ENCODE measurements at places on chromosomes 3 and 15.

GRCh38 chr3:134483195-134483900, 2.4 kb downstream of the ANAPC13 start:
- DNase-seq: no peak

DNA sequence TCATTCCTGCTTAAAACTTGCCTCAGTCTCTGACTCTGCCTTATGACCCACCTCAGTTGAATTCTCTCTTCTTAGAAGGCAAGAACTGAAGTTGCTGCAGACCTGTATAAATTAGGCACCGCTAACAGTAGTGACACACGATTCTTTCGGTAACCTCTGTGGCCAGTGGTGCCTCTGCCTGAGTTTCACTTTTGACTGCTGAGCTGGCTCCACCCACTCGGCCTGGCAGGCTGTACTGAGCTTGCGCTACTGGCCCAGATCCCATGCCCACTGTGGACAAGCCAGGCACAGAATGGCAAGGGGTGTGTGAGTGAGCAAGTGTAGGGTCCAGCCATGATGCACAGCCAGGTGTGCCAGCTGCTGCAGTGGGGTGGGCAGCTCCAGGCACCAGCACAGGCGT, 19.1 kb upstream of the EIF1B start:
- DNase-seq: no peak

GRCh38 chr15:59723687-59724346, 34.7 kb upstream of the BNIP2 start:
- no peak for DNase-seq

- DNase-seq: peak; percentile 34
Measured at GRCh38 chr3:187101184-187102072, 37.9 kb downstream of the RPL39L start.

DNA sequence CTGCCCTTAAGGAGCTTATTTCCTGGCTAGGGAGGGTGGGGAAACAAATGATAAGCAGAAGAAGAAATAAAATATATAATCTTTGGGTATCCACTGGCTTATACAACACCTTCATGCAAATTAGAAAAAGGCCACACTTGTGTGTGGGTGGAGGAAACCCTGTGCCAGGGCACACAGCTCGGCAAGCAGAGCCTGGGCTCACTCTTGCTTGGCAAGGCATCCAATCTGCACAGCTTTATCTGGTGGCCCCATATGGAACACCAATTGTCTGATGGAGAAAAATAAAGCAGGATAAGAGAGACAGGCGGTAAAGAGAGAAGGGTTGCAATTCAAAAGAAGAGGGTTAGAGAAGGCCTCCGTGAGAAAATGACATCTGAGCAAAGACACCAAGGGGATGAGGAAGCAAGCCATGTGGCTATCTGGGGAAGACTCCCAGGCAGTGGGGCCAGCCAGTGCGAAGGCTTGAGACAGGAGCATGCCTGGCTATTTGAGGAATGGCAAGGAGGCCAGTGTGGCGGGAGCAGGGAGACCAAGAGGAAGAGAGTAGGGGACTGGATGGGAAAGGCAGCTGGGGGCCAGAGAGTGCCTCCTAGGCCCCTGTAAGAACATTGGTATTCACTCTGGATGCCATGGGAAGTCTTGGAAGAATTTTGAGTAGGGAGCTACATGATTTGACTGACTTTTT, 22.5 kb upstream of the VPS8 start:
- DNase-seq: no peak

- DNase-seq: no peak
Measured at GRCh38 chr3:14799146-14799545, 19.6 kb upstream of the FGD5 start.

DNA sequence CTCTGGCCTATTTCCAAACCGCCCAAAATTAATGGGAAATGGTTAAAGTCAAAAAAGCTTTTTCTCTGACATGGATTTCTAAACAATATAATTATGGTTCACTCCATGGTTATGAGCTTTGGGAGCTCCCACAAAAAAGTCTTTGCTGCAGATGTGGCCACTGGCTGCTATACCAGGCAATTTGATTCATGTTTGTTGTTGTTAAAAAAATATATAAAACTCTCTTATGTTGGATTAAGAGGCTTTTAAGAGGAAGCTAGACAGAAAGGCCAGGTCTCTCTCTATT, 258.6 kb downstream of the TIGIT start:
- no peak for DNase-seq

GRCh38 chr3:135965129-135965505, 411 bp upstream of the PPP2R3A start:
- DNase-seq: no peak

DNA sequence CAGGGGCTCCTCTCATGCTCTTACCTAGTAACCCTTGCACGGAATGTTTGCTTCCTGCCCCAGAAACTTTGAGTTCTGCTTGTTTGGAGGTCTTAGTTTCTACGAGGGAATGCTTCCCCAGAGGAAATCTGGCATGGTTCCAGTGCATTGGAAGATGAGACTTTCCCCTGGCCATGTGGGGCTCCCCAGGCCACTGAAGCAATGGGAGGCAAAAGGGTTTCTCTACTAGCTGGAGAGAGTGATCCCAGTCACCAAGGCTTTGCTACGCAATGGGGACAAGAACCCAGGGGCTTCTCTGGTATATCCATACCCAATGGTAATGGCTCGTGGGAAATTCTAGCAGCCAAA, 44.2 kb upstream of the RPL32 start:
- DNase-seq: no peak

All from renal cortex interstitium (tissue), 15 donors.